ENCODE measurements at places on chromosomes 16 and 17.
A peak's percentile ranks its signal among the peaks of the same experiment; 100 is the strongest.

DNA sequence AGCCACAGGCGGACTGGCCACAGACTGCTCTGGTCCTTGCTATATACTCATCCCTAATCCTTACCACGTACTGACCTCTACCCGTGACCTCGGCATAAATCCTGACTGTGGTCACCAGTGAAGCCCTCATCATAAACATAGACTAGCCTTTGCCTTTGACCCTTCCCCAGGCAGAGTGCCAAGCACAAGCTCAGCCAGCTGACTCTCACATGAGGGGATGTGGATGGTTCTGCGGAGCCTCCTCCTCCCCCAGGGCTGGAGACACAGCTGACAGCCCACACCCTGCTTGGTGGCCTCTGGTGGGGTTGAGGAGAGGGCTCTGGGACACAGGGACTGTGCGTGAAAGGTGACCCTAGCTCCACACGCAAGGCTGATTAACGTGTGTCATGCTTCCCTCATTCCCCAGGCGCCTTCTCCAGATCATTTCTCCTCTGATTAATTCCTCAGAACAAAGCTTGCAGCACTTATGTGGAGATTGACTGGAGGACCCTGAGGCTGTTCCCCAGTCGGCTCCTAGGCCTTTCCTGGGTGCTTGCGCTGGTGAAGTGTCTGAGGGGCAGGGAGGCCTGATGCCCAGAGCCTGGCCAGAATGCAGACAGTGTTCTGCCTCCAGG lies 241.5 kb upstream of the NLRP1 start:
- peak; percentile 20 for DNase-seq

DNA sequence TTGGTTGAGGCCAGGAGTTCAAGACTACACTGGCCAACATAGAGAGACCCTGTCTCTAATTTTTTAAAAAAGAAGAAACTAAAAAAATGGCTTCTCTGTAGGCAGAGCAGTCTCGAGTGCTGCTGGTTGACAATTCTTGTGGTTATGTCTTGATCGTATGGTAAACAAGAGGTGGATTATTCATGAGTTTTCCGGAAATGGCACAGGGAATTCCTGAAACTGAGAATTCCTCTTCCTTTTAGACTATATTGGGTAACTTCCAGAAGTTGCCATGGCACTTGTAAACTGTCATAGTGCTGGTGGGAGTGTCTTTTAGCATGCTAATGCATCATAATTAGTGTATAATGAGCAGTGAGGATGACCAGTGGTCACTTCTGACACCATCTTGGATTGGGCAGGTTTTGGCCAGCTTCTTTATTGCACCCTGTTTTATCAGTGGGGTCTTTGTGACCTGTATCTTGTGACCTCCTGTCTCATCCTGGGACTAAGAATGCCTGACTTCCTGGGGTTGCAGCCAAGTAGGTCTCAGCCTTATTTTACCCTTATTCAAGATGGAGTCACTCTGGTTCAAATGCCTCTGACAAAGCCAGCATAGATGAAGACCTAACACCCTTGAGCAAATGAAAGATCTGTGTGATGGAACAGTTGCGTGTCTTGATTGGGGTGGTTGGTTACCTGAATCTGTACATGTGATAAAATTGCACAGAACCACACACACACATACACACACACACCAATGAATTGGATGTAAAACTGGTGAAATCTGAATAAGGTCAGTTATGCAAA lies 30.2 kb downstream of the BMERB1 start:
- no peak for DNase-seq

GRCh38 chr17:72171703-72172667 lies 51.2 kb downstream of the SOX9 start:
- DNase-seq = no peak

GRCh38 chr17:2122641-2123302 lies 67.9 kb downstream of the HIC1 start:
- DNase-seq = peak; percentile 56

DNA sequence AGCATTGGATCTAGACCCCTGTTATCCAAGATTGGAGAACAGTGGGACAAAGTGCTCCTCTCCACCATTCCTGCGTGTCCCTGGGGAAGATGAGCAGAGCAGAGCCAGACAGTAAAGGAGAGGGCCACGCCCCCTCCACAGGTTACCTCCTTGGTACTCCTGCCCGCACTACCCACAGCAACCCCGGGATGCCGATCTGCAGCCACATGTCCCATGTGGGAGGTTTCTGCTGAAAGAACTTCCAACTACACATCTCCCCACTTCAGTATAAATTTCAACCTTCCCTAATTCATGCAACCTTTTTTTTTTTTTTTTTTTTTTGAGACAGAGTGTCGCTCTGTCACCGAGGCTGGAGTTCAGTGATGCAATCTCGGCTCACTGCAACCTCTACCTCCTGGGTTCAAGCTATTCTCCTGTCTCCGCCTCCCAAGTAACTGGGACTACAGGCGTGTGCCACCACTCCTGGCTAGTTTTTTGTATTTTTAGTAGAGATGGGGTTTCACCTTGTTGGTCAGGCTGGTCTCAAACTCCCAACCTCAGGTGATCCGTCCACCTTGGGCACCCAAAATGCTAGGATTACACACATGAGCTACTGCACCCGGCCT lies 2.3 kb downstream of the RAB37 start:
- DNase-seq = no peak

DNA sequence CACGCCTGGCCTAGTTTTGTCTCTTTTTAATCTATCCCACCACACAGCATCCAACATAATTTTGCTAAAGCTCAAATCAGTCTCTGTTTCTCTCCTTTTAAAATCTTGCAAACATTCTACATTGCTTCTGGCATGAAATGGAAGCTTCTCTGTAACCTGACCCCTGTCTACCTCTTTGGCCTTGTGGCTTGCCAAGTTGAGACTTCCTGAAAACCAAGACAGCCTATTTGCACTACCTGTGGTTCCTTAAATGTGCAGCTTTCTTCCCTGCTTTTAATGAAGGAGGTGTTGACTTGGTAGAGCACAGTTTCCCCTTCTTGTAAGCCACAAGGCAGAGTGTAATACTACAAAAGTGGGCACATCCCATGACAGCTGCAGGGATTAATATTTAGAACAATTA lies 6.0 kb upstream of the CCL3 start:
- DNase-seq = no peak

- peak; percentile 45 for DNase-seq
Observed at GRCh38 chr17:10557422-10557821, 8.0 kb upstream of the MYH2 start.

- DNase-seq = peak; percentile 30
Observed at GRCh38 chr17:79023886-79024771, at the start of gene C1QTNF1. Gene C1QTNF1, plus strand, starts transcription at chr17:79024169. Its CDS starts 19,800 bp downstream, at chr17:79043969.

GRCh38 chr17:48113201-48113676 lies 5.7 kb downstream of the SNX11 start:
- no peak for DNase-seq

- DNase-seq = no peak
Observed at GRCh38 chr17:49992191-49992932, 2.7 kb downstream of the DLX3 start.

- DNase-seq = peak; percentile 9
Observed at GRCh38 chr17:58741121-58741625, 14.5 kb upstream of the PPM1E start.

DNA sequence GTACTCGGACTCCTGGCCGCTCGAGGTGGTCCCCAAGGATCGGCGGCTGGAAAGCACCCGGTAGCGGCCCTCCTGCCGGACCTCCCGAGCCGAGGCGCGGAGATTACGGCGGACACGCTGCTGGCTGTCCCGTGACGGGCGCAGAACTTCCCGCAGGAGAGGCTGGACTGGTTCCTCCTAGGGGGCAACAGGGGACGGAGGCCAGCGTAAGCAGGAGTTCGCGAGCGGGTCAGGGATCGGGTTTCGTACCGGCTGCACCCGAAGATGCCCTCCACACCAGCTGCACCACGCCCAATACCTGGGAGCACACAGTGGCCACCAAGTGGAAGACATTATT lies 341 bp downstream of the SLC7A6OS start:
- DNase-seq = no peak

DNA sequence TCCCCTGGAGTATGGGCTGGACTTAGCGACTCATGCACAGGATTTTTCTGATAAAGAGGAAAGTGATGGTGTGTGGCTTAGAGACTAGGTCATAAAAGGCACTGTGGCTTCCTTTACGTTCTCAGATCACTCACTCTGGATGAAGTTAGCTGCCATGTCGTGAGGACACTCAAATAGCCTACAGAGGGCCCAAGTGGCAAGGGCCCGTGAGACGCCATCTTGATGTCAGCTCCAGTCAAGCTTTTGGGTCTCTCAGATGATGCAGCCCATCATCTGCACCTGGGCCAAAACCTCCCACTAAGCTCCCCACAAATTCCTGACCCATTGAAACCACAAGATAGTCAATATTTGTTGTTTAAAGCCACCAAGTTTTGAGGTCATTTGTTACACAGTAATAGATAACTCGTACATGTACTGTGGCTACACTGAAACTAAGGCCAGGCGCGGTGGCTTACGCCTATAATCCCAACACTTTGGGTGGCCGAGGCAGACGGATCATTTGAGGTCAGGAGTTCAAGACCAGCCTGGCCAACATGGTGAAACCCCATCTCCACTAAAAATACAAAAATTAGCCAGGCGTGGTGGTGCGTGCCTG lies 14.7 kb downstream of the ST6GALNAC2 start:
- no peak for DNase-seq

DNA sequence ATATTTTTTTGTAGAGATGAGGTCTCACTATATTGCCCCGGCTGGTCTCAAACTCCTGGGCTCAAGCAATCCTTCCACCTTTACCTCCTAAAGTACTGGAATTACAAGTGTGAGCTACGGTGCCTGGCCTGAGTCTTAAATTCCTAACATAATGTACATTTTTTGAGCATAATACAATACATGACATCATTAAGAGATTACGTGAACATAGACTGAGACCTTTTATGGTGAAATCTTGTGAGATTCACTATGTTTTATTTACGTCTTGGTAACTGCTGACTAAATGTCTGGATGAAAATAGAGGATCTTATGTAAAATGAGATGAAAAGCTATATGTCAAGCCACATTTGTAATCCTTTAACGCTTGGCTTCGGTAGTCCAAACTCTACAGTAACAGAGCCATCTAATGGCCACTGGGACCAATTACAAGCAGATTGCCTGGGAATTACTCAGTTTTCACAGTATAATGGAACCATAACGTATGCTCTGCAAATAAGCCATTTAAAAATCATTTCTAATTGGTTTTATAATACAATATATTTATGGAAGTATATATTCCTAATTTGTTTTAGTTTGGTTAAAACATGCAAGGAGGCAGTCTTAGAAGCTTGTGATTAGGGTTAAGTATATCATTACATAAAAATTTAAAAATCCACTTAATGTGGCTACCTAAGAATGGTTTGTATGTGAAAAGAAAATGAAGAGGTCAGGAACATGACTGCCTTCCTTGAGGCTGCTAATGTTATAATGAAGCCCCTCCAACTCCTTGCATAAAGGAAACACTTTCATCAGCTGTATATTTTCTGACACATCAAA lies 8.1 kb upstream of the EFCAB13 start:
- peak; percentile 95 for DNase-seq

DNA sequence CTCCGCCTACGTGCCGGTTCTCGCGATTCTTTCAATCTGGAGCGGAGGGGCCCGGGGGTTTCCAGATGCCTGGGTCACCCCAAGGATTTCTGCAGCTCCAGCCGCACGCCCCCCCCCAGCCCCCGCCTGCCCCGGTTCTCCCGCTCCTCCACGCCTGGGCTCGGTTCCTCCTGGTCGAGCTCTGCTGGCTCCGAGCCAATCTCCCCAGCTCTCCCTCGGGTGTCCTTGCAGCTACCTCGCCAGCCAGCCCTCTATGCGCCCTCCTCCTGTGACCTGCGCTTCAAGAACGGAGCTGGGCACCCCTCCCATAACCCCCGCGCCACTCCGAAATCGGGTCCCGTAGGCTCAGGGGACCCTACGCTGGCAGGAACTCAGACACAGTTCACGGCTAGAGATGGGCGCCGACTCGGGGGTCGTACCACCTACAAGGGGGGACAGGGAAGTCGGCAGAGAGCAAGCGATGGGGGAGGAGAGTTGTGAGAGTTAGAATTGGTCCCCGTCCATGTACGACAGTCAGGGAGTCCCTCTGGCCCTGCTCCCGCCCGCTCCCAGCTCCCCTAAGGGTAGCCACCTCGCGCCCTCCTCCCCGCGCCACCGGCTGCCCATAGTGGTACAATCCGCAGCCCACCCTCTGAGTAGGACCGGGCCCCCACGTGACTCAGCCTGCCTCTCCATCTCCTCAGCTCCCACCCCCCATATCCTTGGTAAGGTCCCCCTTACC lies 961 bp downstream of the FGF11 start:
- DNase-seq = peak; percentile 48

- no peak for DNase-seq
Observed at GRCh38 chr17:78741644-78742284, 40.3 kb downstream of the CYTH1 start.
